H7 (cell line): ENCODE measurements at places on chromosomes 1 and 21. TPM values are rescaled to one million over a fixed set of nuclear protein-coding genes. Genes with fewer than 3 reads are reported as not detected.

DNA sequence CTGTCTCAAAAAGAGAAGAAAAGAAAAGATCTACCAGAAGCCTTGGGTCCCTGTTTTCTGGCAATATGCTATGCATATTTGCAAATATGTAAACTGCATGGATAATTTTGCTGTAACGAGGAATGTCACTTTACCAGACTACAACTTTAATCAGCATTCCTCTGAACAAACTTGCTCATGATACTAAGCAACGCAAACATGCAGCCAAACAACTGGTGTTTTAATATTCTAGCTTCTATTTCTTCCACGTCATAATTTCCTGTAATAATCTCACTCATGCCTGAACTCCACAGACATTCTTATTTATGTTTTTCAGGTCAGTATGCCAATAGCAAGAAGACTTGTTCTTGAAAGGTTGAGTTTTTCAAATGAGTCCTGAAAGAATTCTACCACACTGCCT is 114.1 kb downstream of the SIM2 start:
- DNase-seq, result no peak

DNA sequence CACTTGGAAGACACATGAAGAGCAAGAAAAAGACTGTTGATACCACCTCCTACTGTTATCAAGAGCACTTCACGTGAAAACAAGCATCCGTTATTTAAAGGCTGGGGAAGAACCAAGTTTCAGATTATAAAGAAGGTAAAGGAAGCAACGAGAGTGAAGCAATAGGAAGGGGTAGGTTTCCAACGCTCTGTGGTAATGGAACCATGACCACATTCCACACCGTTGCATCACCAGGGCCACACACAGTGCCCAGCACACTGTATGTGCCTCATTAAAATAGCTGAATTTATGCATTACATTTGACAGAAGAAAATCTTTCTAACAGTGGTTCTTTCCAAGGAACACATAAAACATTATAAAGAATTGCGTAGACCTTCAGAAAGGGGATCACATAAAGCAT is 435.8 kb downstream of the MRPL39 start:
- no peak for DNase-seq

DNA sequence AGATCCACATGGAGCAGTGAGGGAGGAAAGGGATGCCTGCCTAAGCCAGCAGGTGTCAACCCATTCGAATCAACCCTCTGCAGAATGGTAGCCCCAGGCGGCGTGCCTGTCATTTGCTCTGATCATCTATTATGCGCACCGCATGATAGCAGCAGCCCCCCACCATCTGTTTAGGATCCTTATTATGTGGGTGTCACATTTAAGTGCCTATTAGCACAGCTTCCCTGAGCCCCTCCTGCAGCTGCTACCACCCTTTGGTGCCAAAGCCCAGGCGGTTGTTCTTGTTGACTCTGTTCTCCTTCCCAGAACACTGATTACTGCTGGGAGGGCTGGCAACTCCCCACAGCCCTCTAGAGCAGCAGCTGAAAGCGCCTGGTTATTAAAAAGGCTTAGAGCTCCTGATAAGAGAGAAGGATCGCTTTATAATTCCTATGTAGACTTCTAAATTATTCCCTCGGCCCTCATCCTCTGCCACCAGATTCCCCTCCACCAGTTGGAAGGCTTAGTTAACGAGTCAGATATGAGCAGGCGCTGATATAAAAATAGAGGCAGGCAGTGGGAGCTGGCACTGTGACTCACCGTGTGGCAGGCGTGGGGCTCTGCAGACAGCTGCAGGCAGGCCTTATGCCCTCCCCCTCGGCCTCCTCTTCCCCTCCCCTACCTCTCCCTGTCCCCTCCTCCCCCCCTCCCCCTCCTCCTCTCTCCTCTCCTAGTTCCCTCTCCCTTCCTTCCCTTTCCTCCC is 23.0 kb downstream of the ACTA1 start:
- peak; percentile 80 for DNase-seq

DNA sequence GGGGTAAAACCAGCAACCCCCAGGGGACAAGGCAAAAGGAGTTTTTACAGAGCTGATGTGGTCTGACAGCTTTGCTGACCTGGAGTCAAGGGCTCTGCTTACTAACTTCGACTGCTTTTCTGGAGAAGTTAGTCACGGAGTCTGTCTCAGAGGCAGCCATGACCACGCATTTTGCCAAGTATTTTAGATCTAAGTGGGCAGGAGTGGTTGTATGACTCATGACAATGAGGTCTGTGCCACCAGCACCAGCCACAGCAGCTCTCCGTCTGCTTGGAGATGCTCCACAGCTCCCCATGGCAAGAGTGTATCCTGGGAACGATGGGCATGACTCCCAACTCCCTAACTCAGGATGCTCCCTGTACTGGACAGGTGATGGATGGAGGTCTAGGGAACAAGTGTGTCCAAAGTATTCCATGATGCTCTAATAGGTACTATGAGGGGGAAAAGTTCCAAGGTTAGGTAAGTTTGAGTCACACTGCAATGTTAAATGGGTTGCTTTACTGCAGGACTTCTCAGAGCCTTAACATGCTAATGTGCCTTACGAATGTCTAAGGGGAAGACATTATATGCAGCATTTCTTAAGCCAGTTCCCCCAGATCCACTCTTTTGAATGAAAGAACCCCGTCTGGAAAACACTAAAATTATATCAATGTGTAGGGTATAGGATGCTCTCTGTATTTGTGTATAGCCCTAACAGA is 359.0 kb downstream of the HHAT start:
- DNase-seq, result no peak

GRCh38 chr1:52413410-52413989 is 9.1 kb downstream of the PRPF38A start:
- DNase-seq, result no peak

DNA sequence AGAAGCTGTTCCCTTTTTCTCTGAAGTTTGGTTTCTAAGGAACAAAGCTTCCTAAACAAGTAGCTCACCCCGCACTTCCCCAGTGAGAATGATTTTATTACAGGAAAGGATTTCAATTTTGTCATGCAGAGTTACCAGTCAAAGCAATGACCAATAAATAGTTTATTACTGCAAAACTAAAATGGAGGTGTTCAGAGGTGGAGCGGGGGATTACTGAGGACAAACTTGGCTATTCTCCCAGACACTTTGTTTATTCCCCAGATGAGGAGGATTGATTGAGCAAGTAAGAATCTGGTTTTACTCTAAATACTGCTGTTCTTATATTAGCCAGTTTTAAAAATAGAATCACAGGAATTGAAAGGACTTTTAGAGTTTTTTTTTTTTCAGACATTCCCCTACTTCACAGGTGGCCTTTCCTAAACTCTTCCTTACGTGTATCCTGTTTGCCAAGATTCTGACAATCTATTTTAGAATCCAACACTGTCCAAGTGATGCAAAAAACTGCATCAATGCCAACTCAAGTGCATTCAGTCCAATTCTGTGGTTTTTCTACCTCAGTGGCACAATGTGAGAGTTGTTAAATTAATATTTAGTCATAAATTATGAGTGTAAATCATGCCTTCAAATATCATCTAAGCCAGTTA is 136.1 kb downstream of the TNFSF18 start:
- no peak for DNase-seq

GRCh38 chr1:117633936-117634335 is 28.1 kb downstream of the TENT5C start:
- DNase-seq, result no peak

- DNase-seq, result no peak
Observed at GRCh38 chr1:56404066-56404465, 175.3 kb downstream of the PLPP3 start.

- no peak for DNase-seq
Observed at GRCh38 chr1:205585835-205586785, 45.7 kb downstream of the ELK4 start.

MANEAL gene
- total RNA-seq, result 9.9 and 11.6 TPM in 2 replicates

TNFRSF18 gene
- total RNA-seq, result not detected in 2 replicates

TSPAN1 gene
- not detected in 2 replicates for total RNA-seq

NBPF6 gene
- not detected in 2 replicates for total RNA-seq
